ENCODE measurements at places on chromosomes 4 and X. TPM values are rescaled to one million over a fixed set of nuclear protein-coding genes. Genes with fewer than 3 reads are reported as not detected.

DNA sequence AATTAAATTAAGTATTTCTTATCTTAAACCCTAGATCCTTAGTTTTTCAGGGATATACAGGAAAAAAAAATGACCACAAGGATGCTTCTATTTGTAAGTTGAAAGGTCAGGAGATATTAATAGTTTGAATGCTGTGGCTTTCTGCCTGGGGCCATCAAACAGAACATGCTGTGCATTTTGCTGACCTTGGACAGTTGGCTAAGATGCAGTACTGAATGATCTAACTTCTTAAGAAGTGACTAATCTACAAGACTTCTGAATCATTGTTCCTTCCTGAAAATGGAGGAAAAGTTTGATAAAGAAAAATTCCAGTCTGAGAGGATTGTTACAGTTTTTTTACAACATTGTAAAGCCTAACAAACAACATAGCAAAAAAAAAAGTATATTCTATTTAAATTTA is 237.8 kb upstream of the JADE1 start:
- H3K4me3 ChIP-seq = no peak overlapping the region
- no peaks in the 10 kb centered on the region for H3K27me3 ChIP-seq
- H3K4me1 ChIP-seq = peaks cover 24% of the 10 kb centered on the region
- no peak overlapping the region for H3K27ac ChIP-seq
- DNase-seq = peak; percentile 96
- no peaks in the 10 kb centered on the region for H3K36me3 ChIP-seq

DNA sequence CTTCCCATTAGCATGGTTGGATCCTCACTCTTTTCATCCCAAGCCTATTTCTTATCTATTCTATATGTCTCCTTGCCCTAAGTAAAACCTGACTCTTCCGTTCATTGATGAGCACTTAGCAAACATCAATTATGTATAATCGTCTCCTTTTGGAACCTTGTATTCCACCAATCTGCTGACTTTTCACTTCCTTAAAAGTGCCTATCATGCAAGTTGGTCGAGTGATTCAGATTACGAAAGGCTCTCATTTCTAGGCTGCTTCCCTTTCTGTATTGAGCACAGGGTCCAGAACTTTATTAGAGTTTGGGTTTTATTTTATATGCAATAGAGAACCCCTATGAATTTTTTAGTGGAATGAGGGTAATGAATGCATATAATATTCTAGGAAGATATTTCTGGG is 27.1 kb upstream of the ALB start:
- no peak for DNase-seq
- H3K27ac ChIP-seq = no peak overlapping the region
- H3K27me3 ChIP-seq = no peaks in the 10 kb centered on the region
- no peaks in the 10 kb centered on the region for H3K4me1 ChIP-seq

DNA sequence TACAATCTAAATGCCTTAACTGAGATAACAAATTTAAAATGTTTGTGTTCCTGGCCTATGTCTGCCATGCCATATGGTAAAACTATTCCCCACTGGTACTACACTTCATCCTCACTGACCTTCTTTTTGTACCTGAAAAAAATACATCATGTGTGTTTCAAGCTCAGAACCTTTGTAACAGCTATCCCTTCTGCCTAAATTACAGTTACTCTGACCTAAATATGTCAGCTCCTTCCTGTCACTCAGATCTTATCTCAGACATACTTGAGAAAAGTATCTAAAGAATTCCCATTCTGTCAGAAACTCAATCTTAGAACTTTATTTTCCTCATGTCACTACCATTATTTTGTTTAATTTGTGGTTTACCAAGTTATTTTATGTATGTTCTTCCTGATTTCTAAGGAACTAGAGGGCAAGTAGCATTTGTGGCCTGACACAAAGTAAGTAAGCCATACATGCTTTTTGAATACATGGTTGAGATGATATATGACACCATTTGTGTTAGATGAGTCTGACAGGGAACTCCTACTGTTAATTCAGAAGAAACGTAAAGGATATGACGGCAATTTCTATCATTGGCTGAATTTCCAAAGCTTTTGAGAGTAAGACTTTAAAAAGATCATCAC is 456.5 kb upstream of the NDST3 start:
- no peak overlapping the region for H3K27ac ChIP-seq
- H3K4me1 ChIP-seq = no peaks in the 10 kb centered on the region
- H3K27me3 ChIP-seq = no peaks in the 10 kb centered on the region
- no peak for DNase-seq
- H3K4me3 ChIP-seq = no peak overlapping the region

DNA sequence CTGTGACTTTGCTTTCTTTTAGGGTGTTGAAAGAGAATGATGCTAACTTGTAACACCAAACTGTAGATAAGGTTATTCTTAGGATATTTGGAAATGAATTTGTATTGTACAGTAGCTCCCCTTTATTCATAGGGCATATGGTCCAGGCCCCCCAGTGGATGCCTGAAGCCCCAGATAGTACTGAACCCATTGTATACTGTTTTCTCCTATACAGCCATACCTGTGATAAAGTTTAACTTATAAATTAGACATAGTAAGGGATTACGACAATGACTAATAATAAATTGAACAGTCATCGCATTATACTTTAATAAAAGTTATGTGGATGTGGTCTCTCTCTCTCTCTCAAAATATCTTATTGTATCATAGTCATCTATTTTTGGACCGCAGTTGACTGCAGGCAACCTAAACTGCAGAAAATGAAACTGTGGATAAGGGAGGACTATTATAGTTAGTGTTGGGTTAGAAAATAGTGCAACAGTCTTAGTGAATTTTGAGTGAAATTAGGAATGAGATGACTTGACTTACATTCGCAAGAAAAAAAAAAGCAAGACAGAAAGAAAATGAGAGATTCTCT is 105.1 kb downstream of the CLDN22 start:
- DNase-seq = no peak
- H3K27ac ChIP-seq = no peak overlapping the region

DNA sequence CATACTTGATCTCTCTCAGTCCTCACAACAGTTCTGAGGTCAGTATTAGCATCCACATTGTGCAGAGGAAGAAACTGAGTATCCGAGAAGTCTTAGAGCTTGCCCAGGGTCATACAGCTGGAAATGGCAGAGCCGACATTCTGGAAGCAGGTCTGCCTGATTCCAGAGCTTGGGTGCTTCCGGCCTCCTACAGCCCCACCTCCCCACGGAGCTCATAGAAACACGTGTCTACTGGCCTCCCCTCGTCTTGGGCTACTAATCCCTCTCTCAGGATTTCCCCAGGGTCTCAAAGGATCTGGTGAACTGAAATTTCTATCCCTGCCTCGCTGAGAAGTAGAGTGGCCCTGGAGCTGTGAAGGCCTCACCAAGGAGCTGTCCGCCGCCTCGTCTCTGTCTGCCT is 12.0 kb upstream of the KDM5C start:
- no peak overlapping the region for H3K4me3 ChIP-seq
- H3K27me3 ChIP-seq = peaks cover 21% of the 10 kb centered on the region
- H3K4me1 ChIP-seq = no peaks in the 10 kb centered on the region
- H3K27ac ChIP-seq = no peak overlapping the region

The CYSLTR1 gene
- not detected for total RNA-seq

The HHIP gene
- 8.6 TPM for total RNA-seq

Data from IMR-90 (cell line).